ENCODE measurements at places on chromosomes 11 and 22.
A peak's percentile ranks its signal among the peaks of the same experiment; 100 is the strongest.

DNA sequence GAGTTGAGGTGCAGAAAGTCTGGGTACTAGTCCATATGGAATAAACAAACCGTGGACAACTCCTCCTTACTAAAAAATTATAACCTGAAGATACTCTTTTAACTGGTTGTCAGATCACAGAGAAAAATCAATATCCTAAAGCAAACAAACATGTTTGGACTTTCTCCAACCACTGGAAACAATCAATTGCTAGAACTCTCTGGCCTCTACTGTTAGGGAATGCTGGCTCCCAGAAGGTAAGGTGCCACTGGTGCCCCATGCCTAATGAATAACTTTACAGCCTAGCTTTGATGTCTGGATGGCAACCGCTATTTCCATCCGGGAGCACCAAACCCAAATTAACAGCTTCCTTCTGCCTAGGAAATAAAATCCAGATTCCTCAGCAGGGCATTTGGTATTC, 74.5 kb downstream of the AMBRA1 start:
- DNase-seq, result no peak

DNA sequence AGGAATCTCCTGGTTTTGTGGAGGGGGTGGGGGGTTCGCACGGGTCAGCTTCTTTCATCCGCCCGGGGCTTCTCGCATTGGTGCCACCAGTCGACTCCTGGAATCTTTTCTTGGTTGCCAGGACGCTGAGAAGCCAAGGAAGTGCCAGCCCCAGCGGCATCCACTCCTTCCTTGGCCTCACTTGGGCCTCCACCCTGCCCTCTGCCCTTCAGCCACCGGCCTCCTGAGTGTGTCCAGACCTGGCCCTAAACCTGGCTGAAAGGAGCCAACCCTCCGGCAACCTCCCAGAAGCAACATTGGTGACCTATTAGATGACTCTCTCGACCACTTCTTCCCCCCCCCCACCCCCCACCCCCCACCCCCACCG, 518 bp upstream of the GALNT18 start:
- no peak for DNase-seq

DNA sequence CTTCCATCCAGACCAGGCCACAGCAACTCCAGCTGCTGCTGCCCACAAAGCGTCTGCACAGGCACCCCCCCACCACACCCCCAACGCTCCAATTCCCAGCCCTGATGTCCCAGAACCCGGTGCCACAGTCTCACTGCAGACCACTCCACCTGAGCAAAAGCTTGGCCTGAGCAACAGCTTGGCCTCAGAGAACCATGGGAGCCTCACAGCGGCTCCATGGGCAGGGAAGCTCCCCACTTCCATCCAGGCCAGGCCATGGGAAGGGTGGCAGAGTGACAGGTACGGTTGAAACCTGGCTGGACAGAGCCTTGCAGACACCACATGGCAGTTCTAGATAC, 13.2 kb downstream of the PLXNB2 start:
- DNase-seq, result no peak

GRCh38 chr11:68003846-68004550, at the start of gene UNC93B1:
UNC93B1 (minus strand) TSS chr11:68004097; CDS start chr11:68004043, 54 bp downstream.
- DNase-seq, result peak; percentile 96

- DNase-seq, result no peak
Observed at GRCh38 chr11:58805065-58805464, 39.4 kb downstream of the GLYATL2 start.

DNA sequence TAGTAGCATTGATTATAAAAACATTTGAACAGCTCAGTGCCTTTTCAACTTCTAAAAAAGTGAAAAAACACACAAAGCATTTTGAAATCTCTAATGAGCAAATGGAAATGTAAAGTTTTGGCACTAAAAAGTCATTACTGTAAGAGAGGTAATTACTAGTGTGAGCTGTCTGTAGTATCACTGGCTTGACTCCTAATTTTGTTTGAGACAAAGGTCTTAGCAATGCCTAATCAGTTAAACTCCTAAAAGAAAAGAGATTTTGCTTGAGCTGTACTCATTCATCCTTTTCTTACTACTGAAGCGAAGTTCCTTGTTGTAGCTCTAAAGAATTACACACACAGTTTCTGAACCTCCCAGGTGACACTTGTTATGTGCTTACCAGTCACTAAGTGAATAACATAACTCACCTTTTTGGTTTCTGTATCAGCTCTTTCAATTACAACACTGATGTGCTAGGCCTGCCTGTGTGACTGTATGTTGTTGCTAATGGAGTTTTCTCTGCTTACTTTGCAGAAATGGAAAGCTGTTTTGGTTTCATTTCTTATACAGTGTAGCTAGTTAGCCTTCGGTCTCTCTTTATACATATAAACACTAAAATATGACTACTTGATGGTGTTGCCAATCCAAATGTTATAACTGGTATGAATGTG, 924.4 kb upstream of the TENM4 start:
- DNase-seq, result peak; percentile 46

DNA sequence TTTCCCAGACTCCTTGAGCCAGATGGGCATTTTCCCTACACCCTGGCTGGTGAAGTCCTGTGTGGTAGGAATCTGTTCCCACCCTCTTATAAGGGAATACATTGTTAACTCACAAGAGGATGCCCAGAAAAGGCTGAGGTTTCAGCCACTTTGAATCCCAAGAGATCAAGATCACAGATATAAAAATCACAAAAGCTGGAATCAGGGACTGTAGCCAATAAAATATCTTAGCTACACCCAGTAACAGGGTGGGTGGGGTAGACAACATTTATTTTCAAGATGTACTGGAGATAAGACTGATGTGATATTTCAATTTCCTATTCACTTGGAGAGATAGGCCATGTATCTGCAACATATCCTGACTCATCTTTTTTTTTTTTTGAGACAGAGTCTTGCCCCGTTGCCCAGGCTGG, 50.3 kb downstream of the COPB1 start:
- DNase-seq, result no peak

DNA sequence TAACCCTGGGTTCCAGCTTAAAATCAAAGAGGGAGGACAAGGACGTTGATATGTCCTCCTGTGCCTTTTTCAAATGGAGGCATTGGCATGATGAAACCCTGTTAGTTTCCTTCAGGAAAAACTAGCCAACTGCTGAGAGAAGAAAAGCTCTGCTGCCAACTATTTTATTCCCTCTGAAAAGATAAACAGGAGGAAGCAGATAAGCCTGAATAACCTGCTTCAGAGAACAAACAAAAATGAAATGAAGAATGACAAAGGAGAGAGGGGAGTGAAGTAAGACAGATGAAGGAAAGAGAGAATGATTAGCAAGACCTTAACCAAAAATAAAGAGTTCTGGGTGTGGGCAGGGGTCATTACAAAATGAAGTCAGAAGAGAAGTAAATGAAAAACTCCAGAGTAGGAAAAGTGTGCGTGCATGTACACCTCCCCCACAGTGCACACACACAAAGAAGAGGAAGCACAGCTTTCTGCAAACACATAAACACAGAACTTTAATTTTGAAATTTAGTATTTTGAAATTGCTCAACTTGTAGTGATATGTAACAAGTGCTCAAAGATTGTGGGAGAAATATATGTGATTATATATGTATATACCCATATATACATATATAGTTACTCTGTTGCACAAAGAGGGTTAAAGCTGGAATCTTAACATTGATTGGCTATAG, 332.2 kb downstream of the LUZP2 start:
- no peak for DNase-seq

GRCh38 chr22:41574847-41575381, 14.1 kb downstream of the CSDC2 start:
- no peak for DNase-seq

- DNase-seq, result no peak
Observed at GRCh38 chr11:108474664-108475463, 7.5 kb upstream of the C11orf65 start.

- no peak for DNase-seq
Observed at GRCh38 chr11:10984250-10984649, 126.4 kb upstream of the ZBED5 start.

DNA sequence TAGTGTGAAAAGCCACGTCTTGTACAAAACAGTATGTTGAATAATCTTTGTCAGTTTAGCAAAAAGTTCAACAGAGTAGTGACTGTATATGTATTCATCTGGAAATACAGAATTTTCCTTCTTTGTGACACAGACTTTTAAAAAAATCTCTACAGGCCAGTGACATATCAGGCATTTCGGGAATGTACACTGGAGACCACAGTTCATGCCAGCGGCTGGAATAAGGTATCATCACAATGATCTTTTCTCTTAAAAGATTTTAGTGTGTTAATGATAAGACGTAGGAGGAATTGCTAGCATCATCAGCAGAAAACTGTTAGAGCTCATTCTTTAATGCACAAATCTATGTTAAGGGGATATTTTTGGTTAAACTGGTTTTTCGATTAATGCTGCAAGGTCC, 57.4 kb downstream of the BCL2L13 start:
- DNase-seq, result no peak

DNA sequence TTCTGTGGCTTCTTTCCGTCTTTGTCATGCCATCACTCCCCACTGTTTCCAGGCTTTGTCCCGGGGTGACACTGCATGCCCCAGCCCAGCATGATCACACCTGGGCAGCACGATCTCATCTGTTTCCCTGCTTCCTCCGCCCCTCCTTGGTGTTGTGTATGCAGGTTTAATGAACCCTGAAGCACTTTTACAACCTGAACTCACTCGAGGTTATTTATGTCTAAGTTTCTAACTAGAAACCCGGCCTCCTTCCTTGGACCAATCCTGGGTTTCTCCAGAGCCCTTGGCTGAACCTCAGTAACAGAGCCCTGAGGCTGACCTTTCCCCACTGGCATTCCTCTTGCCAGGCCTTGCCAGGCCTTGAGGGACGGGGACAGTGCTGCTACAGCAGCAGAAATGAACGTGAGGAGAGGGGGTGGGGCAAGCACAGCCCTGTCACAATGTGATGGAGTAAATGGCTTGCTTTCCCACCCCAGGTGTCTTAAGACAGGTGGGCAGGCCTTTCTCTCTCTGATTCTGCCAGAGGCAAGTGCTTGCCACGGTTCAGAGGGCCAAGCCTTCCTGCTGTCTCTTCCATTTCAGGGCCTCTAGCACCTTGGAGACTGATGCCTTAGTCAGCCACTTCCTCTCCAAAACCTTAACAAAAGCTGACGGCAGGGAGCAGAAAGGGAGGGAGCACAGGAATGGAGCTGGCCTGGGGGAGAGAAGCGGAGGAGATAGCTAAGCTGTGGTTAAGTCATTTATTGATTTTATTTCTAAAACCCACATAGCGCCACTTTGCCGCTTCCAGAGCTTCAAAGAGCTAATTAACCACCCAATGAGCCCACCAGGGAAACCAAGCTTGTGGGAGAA, 3.1 kb upstream of the PYGM start:
- no peak for DNase-seq

GRCh38 chr11:116793772-116794097, 2.1 kb upstream of the APOA5 start:
- DNase-seq, result no peak

- no peak for DNase-seq
Observed at GRCh38 chr22:37418627-37419369, 8.5 kb downstream of the ELFN2 start.

DNA sequence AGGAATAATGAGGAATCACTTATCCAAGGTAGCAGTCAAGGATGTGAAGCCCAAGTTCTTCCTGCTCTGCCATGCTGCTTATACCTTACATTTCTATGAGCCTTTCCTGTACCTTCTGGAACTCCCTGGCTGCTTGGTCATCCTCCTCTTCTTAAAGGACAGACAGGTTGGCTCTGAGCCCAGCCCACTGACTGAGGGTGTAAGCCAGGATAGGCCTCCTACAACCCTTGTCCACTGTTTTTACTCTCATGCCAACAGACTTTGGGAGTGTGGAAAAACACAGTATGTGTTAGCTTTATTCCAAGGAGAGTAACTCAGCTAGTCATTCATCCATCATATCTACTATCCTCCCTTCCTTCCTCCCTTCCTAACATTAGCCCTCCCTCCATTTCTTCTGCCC, 47.5 kb downstream of the IRAG1 start:
- no peak for DNase-seq

GRCh38 chr11:16896729-16897469, 117.3 kb downstream of the PLEKHA7 start:
- no peak for DNase-seq

GRCh38 chr22:46013460-46014416, 36.8 kb upstream of the WNT7B start:
- DNase-seq, result peak; percentile 90

DNA sequence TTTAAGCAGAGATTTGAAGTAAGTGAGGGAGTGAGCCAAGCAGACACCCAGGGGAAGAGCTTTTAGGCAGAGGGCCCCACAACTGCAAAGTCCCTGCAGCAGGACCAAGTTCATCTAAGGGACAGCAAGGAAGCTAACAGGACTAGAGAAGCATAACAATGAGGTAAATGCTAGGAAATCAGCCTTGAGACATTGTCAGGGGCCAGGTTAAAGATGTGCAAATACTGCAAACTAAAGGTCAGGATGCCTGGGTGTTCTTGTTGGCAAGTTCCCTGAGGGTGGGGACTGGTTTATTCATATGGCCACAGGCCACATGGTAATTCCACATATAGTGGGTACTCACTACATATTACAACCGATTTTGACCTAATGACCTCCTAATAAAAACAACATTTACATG, 399.2 kb upstream of the NARS2 start:
- DNase-seq, result no peak

- DNase-seq, result no peak
Observed at GRCh38 chr11:104122011-104122635, 41.8 kb downstream of the PDGFD start.

Data from GM12865 (cell line).